ENCODE measurements at places on chromosomes 6 and 20.

- peak overlapping the region; percentile 21 for H3K27ac ChIP-seq
- peaks cover 44% of the 10 kb centered on the region for H3K4me1 ChIP-seq
- DNase-seq = peak; percentile 24
- H3K36me3 ChIP-seq = peaks cover 26% of the 10 kb centered on the region
- no peaks in the 10 kb centered on the region for H3K27me3 ChIP-seq
Observed at GRCh38 chr6:149271348-149272340, 45.9 kb upstream of the TAB2 start.

GRCh38 chr20:56362833-56363413 lies 4.1 kb downstream of the FAM210B start:
- no peak overlapping the region for H3K27ac ChIP-seq
- H3K36me3 ChIP-seq = peaks cover 4% of the 10 kb centered on the region
- no peak for DNase-seq
- no peak overlapping the region for H3K4me3 ChIP-seq
- peaks cover under 1% of the 10 kb centered on the region for H3K27me3 ChIP-seq
- H3K4me1 ChIP-seq = peaks cover 13% of the 10 kb centered on the region

DNA sequence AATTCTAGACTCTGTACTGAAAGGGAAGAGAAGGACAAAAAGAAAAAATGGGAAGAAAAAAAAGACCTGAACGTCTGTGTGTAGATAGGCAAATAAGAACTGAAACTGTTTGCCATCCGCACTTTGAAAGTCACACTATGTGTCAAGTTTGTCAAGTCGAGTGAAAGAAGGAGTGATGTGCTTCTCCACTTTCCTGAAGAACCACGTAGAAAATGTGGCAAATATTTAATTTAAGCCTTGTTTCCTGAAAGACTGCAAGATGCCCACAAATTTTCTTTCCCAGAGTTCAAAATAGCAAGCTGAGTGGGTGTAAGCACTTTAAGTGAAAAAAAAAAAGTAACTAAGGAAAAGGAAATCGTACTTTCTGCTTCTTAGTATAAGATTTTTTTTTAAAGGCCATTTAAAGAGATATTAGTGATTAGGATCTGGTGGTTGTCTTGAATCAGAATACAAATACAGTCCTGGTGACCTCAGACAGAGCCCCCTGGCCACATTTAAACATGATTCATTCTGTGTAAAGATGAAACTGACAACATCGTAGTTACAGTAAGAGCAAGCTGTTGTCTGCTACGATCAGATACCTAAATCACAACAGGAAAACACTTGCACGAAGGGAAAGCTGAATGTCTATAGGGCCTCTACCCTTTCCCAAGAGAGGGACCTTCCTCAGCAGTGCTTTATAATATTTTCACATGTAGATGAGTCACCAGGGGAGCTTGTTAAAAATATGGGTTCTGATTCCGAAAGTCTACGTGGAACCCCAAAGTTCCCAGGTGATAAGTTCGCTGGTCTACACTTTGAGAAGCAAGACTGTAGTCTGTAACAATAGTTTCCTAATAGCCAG lies 102.3 kb downstream of the HIVEP2 start:
- H3K36me3 ChIP-seq = peaks cover 6% of the 10 kb centered on the region
- peak; percentile 57 for DNase-seq
- H3K4me3 ChIP-seq = peak overlapping the region; percentile 77
- no peaks in the 10 kb centered on the region for H3K27me3 ChIP-seq

DNA sequence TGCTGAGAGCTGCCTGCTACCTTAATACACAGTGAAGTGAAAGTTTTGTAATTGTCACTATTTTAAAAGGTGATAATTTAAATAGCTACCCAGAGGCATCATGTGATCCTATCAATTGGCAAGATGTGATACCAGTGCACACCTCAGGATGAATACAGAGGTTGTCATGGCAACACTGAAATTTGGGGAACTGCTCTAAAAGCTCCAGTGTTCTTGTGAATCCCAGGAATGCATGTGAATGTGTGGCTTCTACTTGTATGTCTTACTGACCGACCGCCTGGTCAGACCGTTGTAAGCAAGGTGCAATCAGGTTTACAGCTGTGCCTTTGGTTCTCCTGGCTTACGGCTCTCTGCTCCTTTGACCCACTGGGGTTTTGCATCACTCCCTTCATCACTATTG lies 146.3 kb upstream of the GJE1 start:
- H3K4me3 ChIP-seq = no peak overlapping the region
- H3K4me1 ChIP-seq = no peaks in the 10 kb centered on the region
- H3K27me3 ChIP-seq = no peaks in the 10 kb centered on the region
- no peak overlapping the region for H3K27ac ChIP-seq

GRCh38 chr20:5172903-5173463 lies 46.2 kb downstream of the CDS2 start:
- no peak overlapping the region for H3K4me3 ChIP-seq
- H3K27ac ChIP-seq = peak overlapping the region; percentile 46
- peaks cover 23% of the 10 kb centered on the region for H3K4me1 ChIP-seq

DNA sequence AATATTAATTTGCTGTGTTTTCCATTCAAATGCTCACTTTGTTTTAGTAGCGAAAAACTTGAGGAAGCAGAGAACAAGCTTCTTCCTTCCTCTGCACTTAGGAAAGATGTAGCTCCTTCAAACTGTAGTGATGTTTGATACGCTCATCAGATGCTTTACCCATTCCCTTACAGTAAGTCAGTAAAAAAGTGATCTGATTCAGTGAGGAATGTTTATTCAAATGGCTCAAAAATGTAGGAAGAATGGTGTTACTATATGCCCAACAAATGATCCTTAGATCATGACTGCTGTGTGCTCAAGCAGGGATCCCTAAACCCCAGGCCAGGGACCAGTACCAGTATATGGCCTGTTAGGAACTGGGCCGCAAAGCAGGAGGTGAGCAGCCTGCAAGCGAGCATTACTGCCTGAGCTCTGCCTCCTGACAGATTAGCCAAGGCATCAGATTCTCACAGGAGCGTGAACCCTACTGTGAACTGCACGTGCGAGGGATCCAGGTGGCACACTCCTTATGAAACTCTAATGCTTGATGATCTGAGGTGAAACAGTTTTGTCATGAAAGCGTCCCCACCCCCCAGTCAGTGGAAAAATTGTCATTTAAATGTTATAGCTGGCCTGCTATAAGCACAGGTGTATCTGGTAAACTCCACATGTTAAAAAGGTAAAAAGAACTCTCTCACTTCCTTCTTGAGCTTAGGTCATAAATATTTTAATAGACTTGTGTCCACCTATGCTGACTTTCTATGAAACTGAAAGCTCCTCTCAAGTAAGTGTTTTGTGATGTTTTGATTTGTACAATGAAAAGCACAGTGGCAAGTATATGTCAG lies 187.2 kb downstream of the FOXC1 start:
- H3K4me1 ChIP-seq = peaks cover 12% of the 10 kb centered on the region
- DNase-seq = no peak
- H3K27me3 ChIP-seq = no peaks in the 10 kb centered on the region
- H3K4me3 ChIP-seq = no peak overlapping the region

GRCh38 chr6:31718265-31718664 lies 3.1 kb downstream of the LY6G6D start:
- no peak overlapping the region for H3K4me3 ChIP-seq
- no peak for DNase-seq
- peaks cover 4% of the 10 kb centered on the region for H3K27me3 ChIP-seq
- no peak overlapping the region for H3K27ac ChIP-seq
- H3K4me1 ChIP-seq = peaks cover 6% of the 10 kb centered on the region
- no peaks in the 10 kb centered on the region for H3K36me3 ChIP-seq

DNA sequence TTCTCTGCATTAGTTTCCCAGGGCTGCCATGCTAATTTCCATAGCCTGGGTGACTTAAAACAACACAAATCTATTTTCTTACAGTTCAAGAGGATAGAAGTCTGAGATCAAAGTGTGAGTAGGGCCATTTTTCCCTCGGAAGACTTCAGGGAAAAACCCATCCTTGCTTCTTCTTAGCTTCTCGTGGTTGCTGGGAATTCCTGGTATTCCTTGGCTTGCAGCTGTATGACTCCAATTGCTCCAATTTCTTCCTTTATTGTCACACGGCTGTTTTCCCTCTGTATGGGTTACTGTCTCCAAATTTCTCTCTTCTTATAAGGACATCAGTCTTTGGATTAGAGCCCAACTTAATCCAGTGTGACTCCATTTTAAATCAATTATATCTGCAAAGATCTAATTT lies 128.4 kb upstream of the JAG1 start:
- no peaks in the 10 kb centered on the region for H3K27me3 ChIP-seq
- no peak overlapping the region for H3K4me3 ChIP-seq
- H3K4me1 ChIP-seq = no peaks in the 10 kb centered on the region
- H3K27ac ChIP-seq = no peak overlapping the region
- no peaks in the 10 kb centered on the region for H3K36me3 ChIP-seq
- no peak for DNase-seq
